ENCODE measurements at places on chromosomes 7 and 10. TPM values are rescaled to one million over a fixed set of nuclear protein-coding genes. Genes with fewer than 3 reads are reported as not detected.

- H3K4me1 ChIP-seq: no peaks in the 10 kb centered on the region
- no peaks in the 10 kb centered on the region for H3K27me3 ChIP-seq
- peak; percentile 64 for DNase-seq
- H3K4me3 ChIP-seq: no peak overlapping the region
- peak overlapping the region; percentile 79 for H3K27ac ChIP-seq
- H3K36me3 ChIP-seq: no peaks in the 10 kb centered on the region
These were observed 222.4 kb downstream of the RPS24 start for GRCh38 chr10:78255796-78256638.

- no peaks in the 10 kb centered on the region for H3K4me1 ChIP-seq
- no peak overlapping the region for H3K27ac ChIP-seq
- no peak overlapping the region for H3K4me3 ChIP-seq
- H3K36me3 ChIP-seq: no peaks in the 10 kb centered on the region
- no peak for DNase-seq
- H3K27me3 ChIP-seq: no peaks in the 10 kb centered on the region
These were observed 353.7 kb upstream of the ANKRD30A start for GRCh38 chr10:36771725-36772124.

- no peaks in the 10 kb centered on the region for H3K4me1 ChIP-seq
- no peak overlapping the region for H3K4me3 ChIP-seq
- H3K27me3 ChIP-seq: no peaks in the 10 kb centered on the region
- no peak overlapping the region for H3K27ac ChIP-seq
These were observed 34.3 kb downstream of the NPY start for GRCh38 chr7:24318326-24318725.

DNA sequence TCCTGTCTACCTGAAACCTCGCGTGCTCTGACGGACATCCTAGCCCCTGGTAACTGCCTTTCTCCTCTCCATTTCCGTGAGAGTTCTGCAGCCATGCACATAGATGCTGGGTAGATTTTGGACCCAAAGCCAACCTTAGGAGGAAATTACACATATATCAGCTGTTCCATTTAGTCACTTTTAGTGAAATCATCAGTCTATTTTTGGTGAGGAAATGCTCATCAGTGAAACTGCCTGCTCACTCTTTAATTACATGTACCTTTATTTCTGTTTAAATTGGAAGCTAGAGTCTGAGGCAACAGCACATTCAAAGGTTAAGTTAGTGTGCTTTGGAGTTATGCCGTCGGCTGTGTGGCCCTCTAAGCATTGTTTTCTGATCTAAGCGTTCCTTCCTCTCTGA is 231.3 kb downstream of the WDR37 start:
- DNase-seq: no peak
- H3K36me3 ChIP-seq: no peaks in the 10 kb centered on the region
- H3K27me3 ChIP-seq: no peaks in the 10 kb centered on the region
- no peaks in the 10 kb centered on the region for H3K4me1 ChIP-seq
- H3K27ac ChIP-seq: no peak overlapping the region

GRCh38 chr7:14598978-14599377 is 303.6 kb downstream of the DGKB start:
- H3K4me3 ChIP-seq: no peak overlapping the region
- H3K4me1 ChIP-seq: no peaks in the 10 kb centered on the region
- no peak for DNase-seq
- no peaks in the 10 kb centered on the region for H3K27me3 ChIP-seq
- H3K36me3 ChIP-seq: no peaks in the 10 kb centered on the region

- no peak overlapping the region for H3K4me3 ChIP-seq
- H3K27me3 ChIP-seq: no peaks in the 10 kb centered on the region
- DNase-seq: no peak
These were observed 77.6 kb downstream of the FRMD4A start for GRCh38 chr10:14253079-14253478.

DNA sequence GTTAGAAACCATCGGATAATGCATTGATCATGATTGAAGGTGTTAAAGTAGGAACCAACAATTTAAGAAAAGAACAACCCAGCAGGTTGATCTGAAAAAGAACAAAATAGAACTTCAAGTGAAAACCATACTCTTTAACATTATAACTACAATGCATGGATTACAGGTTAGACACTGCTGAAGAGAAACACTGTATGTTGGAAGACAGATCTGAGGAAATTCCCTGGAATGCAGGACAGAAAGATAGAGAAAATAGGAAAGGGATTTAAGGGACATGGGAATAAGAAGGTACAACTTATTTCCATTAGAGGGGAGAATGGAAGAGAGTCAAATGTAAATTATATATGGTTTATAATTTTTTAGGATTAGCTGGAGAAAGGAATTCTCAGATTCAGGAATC is 303.3 kb downstream of the DNAJB6 start:
- no peaks in the 10 kb centered on the region for H3K4me1 ChIP-seq
- no peak for DNase-seq
- H3K4me3 ChIP-seq: no peak overlapping the region
- no peaks in the 10 kb centered on the region for H3K36me3 ChIP-seq
- no peak overlapping the region for H3K27ac ChIP-seq

GRCh38 chr10:29734962-29735627 is 100.3 kb upstream of the SVIL start:
- H3K4me1 ChIP-seq: peaks cover 6% of the 10 kb centered on the region
- no peaks in the 10 kb centered on the region for H3K27me3 ChIP-seq
- peak overlapping the region; percentile 95 for H3K27ac ChIP-seq
- DNase-seq: peak; percentile 83
- H3K4me3 ChIP-seq: peak overlapping the region; percentile 97
- H3K36me3 ChIP-seq: no peaks in the 10 kb centered on the region

GRCh38 chr10:113001599-113002448 is 51.8 kb downstream of the TCF7L2 start:
- H3K36me3 ChIP-seq: no peaks in the 10 kb centered on the region
- peaks cover 58% of the 10 kb centered on the region for H3K4me1 ChIP-seq
- peak overlapping the region; percentile 56 for H3K27ac ChIP-seq
- no peak overlapping the region for H3K4me3 ChIP-seq

DNA sequence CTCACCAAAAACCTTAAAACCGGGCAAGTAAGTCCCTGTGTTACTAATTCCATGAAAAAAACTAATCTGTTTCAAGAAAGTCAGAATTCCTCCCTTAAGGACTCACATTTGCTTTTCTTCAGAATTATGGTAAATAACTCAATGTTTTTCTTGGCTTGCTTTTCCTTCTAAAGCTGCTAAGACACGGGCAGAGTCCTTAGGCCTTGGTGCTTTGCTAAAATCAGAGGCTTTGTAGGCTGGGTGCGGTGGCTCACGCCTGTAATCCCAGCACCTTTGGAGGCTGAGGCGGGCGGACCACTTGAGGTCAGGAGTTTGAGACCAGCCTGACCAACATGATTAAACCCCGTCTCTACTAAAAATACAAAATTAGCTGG is 32.0 kb downstream of the GNA12 start:
- H3K4me3 ChIP-seq: peak overlapping the region; percentile 22
- H3K4me1 ChIP-seq: peaks cover 3% of the 10 kb centered on the region
- H3K36me3 ChIP-seq: no peaks in the 10 kb centered on the region
- H3K27me3 ChIP-seq: no peaks in the 10 kb centered on the region
- DNase-seq: no peak

DNA sequence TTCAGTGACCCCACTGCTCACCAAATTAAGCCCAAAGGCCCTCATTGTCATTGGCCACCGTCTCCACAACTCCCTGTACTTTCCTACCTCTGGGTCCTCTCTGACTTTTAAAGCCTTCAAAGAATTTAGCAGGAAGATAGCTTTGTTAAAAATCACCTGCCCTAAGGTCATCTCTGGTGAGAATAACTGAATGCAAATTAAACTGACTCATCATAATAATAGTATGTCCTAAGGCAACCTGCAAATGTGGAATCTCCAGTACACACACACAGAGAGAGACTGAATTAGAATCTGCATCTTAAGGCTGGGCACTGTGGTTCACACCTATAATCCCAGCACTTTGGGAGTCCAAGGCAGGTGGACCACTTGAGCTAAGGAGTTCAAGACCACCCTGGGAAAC is 24.1 kb downstream of the OAT start:
- H3K27ac ChIP-seq: no peak overlapping the region
- no peaks in the 10 kb centered on the region for H3K27me3 ChIP-seq
- no peak for DNase-seq
- no peaks in the 10 kb centered on the region for H3K4me1 ChIP-seq
- no peak overlapping the region for H3K4me3 ChIP-seq

DNA sequence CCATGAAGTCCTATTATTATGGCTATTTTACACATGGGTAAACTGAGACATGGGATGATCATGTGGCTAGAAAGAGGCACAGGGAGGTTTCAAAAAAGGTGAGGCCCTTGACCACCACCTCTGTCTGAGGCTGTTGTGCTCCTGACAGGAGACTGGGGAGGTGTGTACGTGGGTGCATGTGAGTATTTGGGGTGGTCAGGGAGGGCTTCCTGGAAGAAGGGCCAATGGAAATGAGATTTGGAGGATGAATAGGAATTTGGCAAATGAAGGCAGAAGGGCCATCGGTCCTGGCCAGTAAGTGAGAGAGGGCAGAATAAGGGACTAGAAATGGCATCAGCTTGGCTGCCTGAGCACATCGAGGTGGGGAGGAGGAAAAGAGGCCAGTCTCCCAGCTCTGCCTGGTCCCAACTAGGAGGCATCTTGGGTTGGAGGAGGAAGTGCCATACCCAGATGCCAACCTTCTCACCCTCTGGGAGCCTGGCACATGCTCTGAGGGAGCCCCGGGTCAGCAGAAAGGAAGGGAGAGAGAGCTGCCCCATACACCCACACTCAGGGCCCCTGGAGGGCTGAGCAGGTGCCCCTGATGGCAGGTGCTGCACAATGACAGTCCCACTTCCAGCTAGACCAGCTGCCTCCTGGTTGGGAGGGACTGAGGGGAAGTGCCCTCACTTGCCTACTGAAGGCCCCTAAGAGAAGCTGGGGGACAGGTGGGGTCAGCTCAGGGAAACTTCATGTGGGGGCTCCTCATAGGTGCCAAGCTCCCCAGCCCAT is 47.7 kb downstream of the CDH23 start:
- no peak for DNase-seq
- H3K4me3 ChIP-seq: no peak overlapping the region
- H3K27me3 ChIP-seq: no peaks in the 10 kb centered on the region
- H3K27ac ChIP-seq: no peak overlapping the region
- H3K36me3 ChIP-seq: no peaks in the 10 kb centered on the region

- H3K4me3 ChIP-seq: no peak overlapping the region
- no peaks in the 10 kb centered on the region for H3K27me3 ChIP-seq
- no peaks in the 10 kb centered on the region for H3K36me3 ChIP-seq
- no peak overlapping the region for H3K27ac ChIP-seq
- no peak for DNase-seq
- no peaks in the 10 kb centered on the region for H3K4me1 ChIP-seq
These were observed 27.8 kb upstream of the CDHR3 start for GRCh38 chr7:105935250-105935649.

GRCh38 chr7:1130021-1130990 is 29.7 kb downstream of the ZFAND2A start:
- no peak for DNase-seq
- H3K27me3 ChIP-seq: no peaks in the 10 kb centered on the region
- H3K4me1 ChIP-seq: no peaks in the 10 kb centered on the region

GRCh38 chr10:10477844-10478243 is 539.8 kb upstream of the CELF2 start:
- no peaks in the 10 kb centered on the region for H3K36me3 ChIP-seq
- H3K27ac ChIP-seq: no peak overlapping the region
- no peak for DNase-seq
- no peak overlapping the region for H3K4me3 ChIP-seq

GRCh38 chr10:79948976-79949722 is at the start of gene SFTPD:
TSS of gene SFTPD (minus strand) at chr10:79949105. CDS start at chr10:79946659, 2,446 bp downstream.
- H3K36me3 ChIP-seq: no peaks in the 10 kb centered on the region
- H3K4me1 ChIP-seq: no peaks in the 10 kb centered on the region
- H3K27me3 ChIP-seq: no peaks in the 10 kb centered on the region
- H3K27ac ChIP-seq: no peak within 1 kb of the TSS

DNA sequence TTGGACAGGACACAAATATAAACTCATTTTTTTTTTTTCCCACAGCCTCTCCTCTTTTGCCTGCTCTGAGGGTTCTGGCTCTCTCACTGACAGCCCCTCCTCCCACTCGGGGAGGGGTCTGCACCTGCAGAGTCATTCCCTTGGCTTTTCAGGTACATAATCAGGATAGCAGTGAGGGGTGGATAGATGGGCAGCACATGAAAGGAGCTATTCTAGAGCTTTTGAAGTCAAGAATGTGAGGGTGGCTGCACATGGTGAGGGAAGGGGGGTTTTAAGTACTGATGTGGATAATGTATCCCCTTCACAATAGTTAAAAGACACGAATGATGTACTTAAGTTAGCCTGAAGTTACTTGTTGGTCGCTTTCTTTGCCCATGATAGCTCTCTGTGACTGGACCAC is 76.2 kb downstream of the CFAP58 start:
- H3K4me3 ChIP-seq: no peak overlapping the region
- no peak overlapping the region for H3K27ac ChIP-seq

GRCh38 chr7:143929224-143929920 is 5.7 kb upstream of the OR2F2 start:
- no peaks in the 10 kb centered on the region for H3K36me3 ChIP-seq
- no peaks in the 10 kb centered on the region for H3K27me3 ChIP-seq
- no peak overlapping the region for H3K27ac ChIP-seq
- no peak for DNase-seq

- H3K36me3 ChIP-seq: peaks cover 64% of the 10 kb centered on the region
- H3K27ac ChIP-seq: no peak overlapping the region
- H3K4me1 ChIP-seq: no peaks in the 10 kb centered on the region
- H3K27me3 ChIP-seq: no peaks in the 10 kb centered on the region
- DNase-seq: no peak
These were observed 31.3 kb upstream of the DDC start for GRCh38 chr7:50596484-50596883.

GRCh38 chr7:88109612-88110011 is 110.2 kb downstream of the SRI start:
- H3K27ac ChIP-seq: no peak overlapping the region
- H3K4me1 ChIP-seq: no peaks in the 10 kb centered on the region
- no peaks in the 10 kb centered on the region for H3K27me3 ChIP-seq
- H3K36me3 ChIP-seq: no peaks in the 10 kb centered on the region

- H3K4me3 ChIP-seq: no peak overlapping the region
- no peaks in the 10 kb centered on the region for H3K36me3 ChIP-seq
- peaks cover 7% of the 10 kb centered on the region for H3K4me1 ChIP-seq
- DNase-seq: no peak
- H3K27ac ChIP-seq: no peak overlapping the region
These were observed 161.5 kb upstream of the AGR3 start for GRCh38 chr7:17043012-17043877.

SLC13A4 gene
- total RNA-seq: 0.21 TPM

SYPL1 gene
- 17.5 TPM for total RNA-seq

OR2A12 gene
- total RNA-seq: not detected

CPN1 gene
- not detected for total RNA-seq

KCNH2 gene
- not detected for total RNA-seq

CDC14C gene
- not detected for total RNA-seq

TMEM236 gene
- not detected for total RNA-seq

CALML3 gene
- not detected for total RNA-seq

C10orf105 gene
- not detected for total RNA-seq

VWA2 gene
- total RNA-seq: not detected

TEX47 gene
- total RNA-seq: not detected
